SJSA1 (cell line): ENCODE measurements at places on chromosomes 12 and 14. TPM values are rescaled to one million over a fixed set of nuclear protein-coding genes. Genes with fewer than 3 reads are reported as not detected.

The APOF gene
- total RNA-seq: not detected in 2 replicates

The C12orf50 gene
- not detected in 2 replicates for total RNA-seq

The KRT73 gene
- total RNA-seq: not detected in 2 replicates

The PTHLH gene
- total RNA-seq: 3.8 and 4.4 TPM in 2 replicates

The CLEC6A gene
- total RNA-seq: not detected in 2 replicates

The CMAS gene
- total RNA-seq: 30.8 and 40.4 TPM in 2 replicates

The ADAM21 gene
- total RNA-seq: 0.26 TPM in 1 of 2 replicates, not detected in the other

The PPP1R1A gene
- 0.06 TPM in 1 of 2 replicates, not detected in the other for total RNA-seq

The SSPN gene
- 35.6 and 37.1 TPM in 2 replicates for total RNA-seq

The SLC35F4 gene
- total RNA-seq: not detected in 2 replicates

The BATF gene
- total RNA-seq: not detected in 2 replicates

The AMHR2 gene
- not detected in 2 replicates for total RNA-seq

The PTGER2 gene
- total RNA-seq: 2.5 and 2.9 TPM in 2 replicates

The RNASE3 gene
- total RNA-seq: not detected in 2 replicates

The NXPH4 gene
- 0.13 TPM in 1 of 2 replicates, not detected in the other for total RNA-seq

The RTL1 gene
- total RNA-seq: not detected in 2 replicates

The AGAP2 gene
- 0.78 and 0.89 TPM in 2 replicates for total RNA-seq

The LUM gene
- 505 and 812 TPM in 2 replicates for total RNA-seq

The ERC1 gene
- total RNA-seq: 19.7 and 27.6 TPM in 2 replicates

The GPR65 gene
- total RNA-seq: 1.9 and 2.2 TPM in 2 replicates

The LHX5 gene
- not detected in 2 replicates for total RNA-seq

The INF2 gene
- 26.3 and 37.3 TPM in 2 replicates for total RNA-seq

The PHLDA1 gene
- total RNA-seq: 19.5 and 23.6 TPM in 2 replicates

The IGF1 gene
- 0.16 and 0.68 TPM in 2 replicates for total RNA-seq

The SIX6 gene
- total RNA-seq: not detected in 2 replicates
